ENCODE measurements at places on chromosomes 1 and 21. TPM values are rescaled to one million over a fixed set of nuclear protein-coding genes. Genes with fewer than 3 reads are reported as not detected.

The GPR37L1 gene
- total RNA-seq: 0.04 TPM

The TRIM17 gene
- not detected for total RNA-seq

The SERINC2 gene
- total RNA-seq: 51.5 TPM

The CD247 gene
- total RNA-seq: 0.17 TPM

The HFM1 gene
- not detected for total RNA-seq

The AMY2A gene
- not detected for total RNA-seq

The IPP gene
- total RNA-seq: 8.8 TPM

The SIM2 gene
- 71.2 TPM for total RNA-seq

The UBXN10 gene
- total RNA-seq: not detected

The SMG7 gene
- 25.5 TPM for total RNA-seq

The NBPF4 gene
- 0.07 TPM for total RNA-seq

The MAB21L3 gene
- total RNA-seq: 2.6 TPM

The GNG4 gene
- 0.80 TPM for total RNA-seq

The UCHL5 gene
- total RNA-seq: 31.3 TPM

The FAF1 gene
- 14.7 TPM for total RNA-seq

The CFAP126 gene
- not detected for total RNA-seq

The PPIE gene
- 53.6 TPM for total RNA-seq

- H3K27me3 ChIP-seq: peaks cover 44% of the 10 kb centered on the region
- DNase-seq: no peak
- H3K4me3 ChIP-seq: no peak overlapping the region
- no peak overlapping the region for H3K27ac ChIP-seq
- no peaks in the 10 kb centered on the region for H3K4me1 ChIP-seq
Measured at GRCh38 chr1:170274131-170274501, 128.4 kb downstream of the NTMT2 start.

- peaks cover 20% of the 10 kb centered on the region for H3K4me1 ChIP-seq
- peak within 1 kb of the TSS; percentile 72 for H3K4me3 ChIP-seq
- H3K36me3 ChIP-seq: no peaks in the 10 kb centered on the region
- no peaks in the 10 kb centered on the region for H3K27me3 ChIP-seq
- H3K27ac ChIP-seq: peak within 1 kb of the TSS; percentile 4
Measured at GRCh38 chr1:150548632-150549495, at the start of gene ADAMTSL4. Gene ADAMTSL4 (plus strand): TSS chr1:150549408. CDS start chr1:150552289, 2,881 bp downstream.

- no peak for DNase-seq
- no peak overlapping the region for H3K4me3 ChIP-seq
- no peak overlapping the region for H3K27ac ChIP-seq
- H3K36me3 ChIP-seq: no peaks in the 10 kb centered on the region
- no peaks in the 10 kb centered on the region for H3K27me3 ChIP-seq
- no peaks in the 10 kb centered on the region for H3K4me1 ChIP-seq
Measured at GRCh38 chr21:35812679-35813078, 247.6 kb downstream of the SETD4 start.

GRCh38 chr1:109712321-109712864, 342 bp downstream of the GSTM5 start:
- no peak overlapping the region for H3K27ac ChIP-seq
- H3K36me3 ChIP-seq: no peaks in the 10 kb centered on the region
- no peak for DNase-seq
- no peak overlapping the region for H3K4me3 ChIP-seq
- no peaks in the 10 kb centered on the region for H3K4me1 ChIP-seq
- H3K27me3 ChIP-seq: no peaks in the 10 kb centered on the region

DNA sequence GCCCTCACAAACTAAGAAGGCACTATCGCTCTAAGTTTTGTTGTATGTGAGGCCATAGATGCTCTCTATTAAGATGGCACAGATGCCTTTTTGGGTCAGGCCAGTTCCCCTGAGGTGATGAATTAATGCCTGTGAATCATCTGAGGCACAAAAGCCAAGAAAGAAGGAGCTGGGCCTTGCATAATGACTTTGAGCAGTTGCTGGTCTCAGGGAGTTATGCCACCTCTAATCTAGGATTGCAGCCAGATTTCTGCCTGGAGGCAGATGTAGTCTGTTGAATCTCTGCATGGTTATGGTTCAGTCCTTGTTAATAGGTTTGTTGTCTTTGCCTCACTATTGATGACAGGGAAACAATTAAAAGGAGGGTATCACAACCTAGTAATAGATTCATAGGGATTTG, 168.1 kb upstream of the CHRM3 start:
- no peak overlapping the region for H3K4me3 ChIP-seq
- H3K4me1 ChIP-seq: no peaks in the 10 kb centered on the region
- no peak overlapping the region for H3K27ac ChIP-seq
- peaks cover 4% of the 10 kb centered on the region for H3K36me3 ChIP-seq
- DNase-seq: no peak

GRCh38 chr1:33060579-33061083, 20.3 kb upstream of the AZIN2 start:
- no peak overlapping the region for H3K4me3 ChIP-seq
- peak; percentile 61 for DNase-seq
- H3K27ac ChIP-seq: no peak overlapping the region
- no peaks in the 10 kb centered on the region for H3K36me3 ChIP-seq

- no peaks in the 10 kb centered on the region for H3K36me3 ChIP-seq
- H3K27ac ChIP-seq: no peak overlapping the region
- H3K27me3 ChIP-seq: no peaks in the 10 kb centered on the region
- H3K4me1 ChIP-seq: peaks cover 22% of the 10 kb centered on the region
- peak; percentile 26 for DNase-seq
- H3K4me3 ChIP-seq: no peak overlapping the region
Measured at GRCh38 chr1:94737124-94737998, 82.8 kb upstream of the SLC44A3 start.

GRCh38 chr1:156698995-156699394, 6.4 kb downstream of the CRABP2 start:
- H3K27me3 ChIP-seq: no peaks in the 10 kb centered on the region
- no peak overlapping the region for H3K4me3 ChIP-seq
- DNase-seq: no peak
- H3K27ac ChIP-seq: no peak overlapping the region

GRCh38 chr1:3618531-3618880, 6.3 kb upstream of the TPRG1L start:
- H3K27me3 ChIP-seq: no peaks in the 10 kb centered on the region
- peaks cover 26% of the 10 kb centered on the region for H3K4me1 ChIP-seq
- no peak for DNase-seq
- H3K27ac ChIP-seq: no peak overlapping the region
- no peak overlapping the region for H3K4me3 ChIP-seq

DNA sequence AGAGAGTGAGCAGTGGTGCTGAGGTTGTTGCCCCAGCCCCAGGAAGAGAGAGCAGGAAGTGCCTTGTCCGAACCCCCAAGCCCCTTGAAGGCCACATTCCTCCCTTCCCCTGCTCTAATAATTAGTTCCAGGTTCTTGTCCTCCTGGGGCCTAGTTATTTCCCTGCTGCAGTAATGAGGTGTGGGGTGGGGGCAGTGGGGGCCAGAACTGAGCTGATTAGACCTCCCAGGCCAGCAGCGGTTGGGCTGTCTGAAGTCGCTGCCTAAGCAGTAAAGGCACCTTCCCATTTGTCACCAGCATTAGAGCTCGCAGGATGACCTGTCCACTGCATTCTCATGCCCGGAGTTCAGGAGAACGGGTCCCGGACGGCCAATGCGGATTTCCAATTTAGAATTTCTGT, 186.5 kb upstream of the CSF3R start:
- no peaks in the 10 kb centered on the region for H3K4me1 ChIP-seq
- H3K27me3 ChIP-seq: peaks cover 91% of the 10 kb centered on the region
- H3K4me3 ChIP-seq: no peak overlapping the region
- no peak for DNase-seq
- H3K27ac ChIP-seq: no peak overlapping the region

GRCh38 chr1:186740324-186740723, 60.1 kb upstream of the PTGS2 start:
- no peaks in the 10 kb centered on the region for H3K36me3 ChIP-seq
- H3K27me3 ChIP-seq: no peaks in the 10 kb centered on the region
- H3K4me3 ChIP-seq: no peak overlapping the region
- no peak for DNase-seq

GRCh38 chr1:91924146-91924545, 25.1 kb upstream of the BRDT start:
- H3K27ac ChIP-seq: no peak overlapping the region
- no peaks in the 10 kb centered on the region for H3K27me3 ChIP-seq
- no peak overlapping the region for H3K4me3 ChIP-seq
- H3K4me1 ChIP-seq: no peaks in the 10 kb centered on the region
- DNase-seq: peak; percentile 55

GRCh38 chr21:38183961-38184360, 72.8 kb upstream of the KCNJ15 start:
- no peak overlapping the region for H3K4me3 ChIP-seq
- 0 out of 2 replicates have a peak, but pooled peaks cover 4% of the 10 kb centered on the region for H3K4me1 ChIP-seq
- H3K36me3 ChIP-seq: no peaks in the 10 kb centered on the region
- DNase-seq: no peak
- H3K27me3 ChIP-seq: no peaks in the 10 kb centered on the region
- H3K27ac ChIP-seq: no peak overlapping the region

- no peaks in the 10 kb centered on the region for H3K36me3 ChIP-seq
- no peaks in the 10 kb centered on the region for H3K27me3 ChIP-seq
- H3K27ac ChIP-seq: no peak overlapping the region
- peaks cover 12% of the 10 kb centered on the region for H3K4me1 ChIP-seq
Measured at GRCh38 chr1:12136916-12137610, 29.7 kb upstream of the TNFRSF1B start.

DNA sequence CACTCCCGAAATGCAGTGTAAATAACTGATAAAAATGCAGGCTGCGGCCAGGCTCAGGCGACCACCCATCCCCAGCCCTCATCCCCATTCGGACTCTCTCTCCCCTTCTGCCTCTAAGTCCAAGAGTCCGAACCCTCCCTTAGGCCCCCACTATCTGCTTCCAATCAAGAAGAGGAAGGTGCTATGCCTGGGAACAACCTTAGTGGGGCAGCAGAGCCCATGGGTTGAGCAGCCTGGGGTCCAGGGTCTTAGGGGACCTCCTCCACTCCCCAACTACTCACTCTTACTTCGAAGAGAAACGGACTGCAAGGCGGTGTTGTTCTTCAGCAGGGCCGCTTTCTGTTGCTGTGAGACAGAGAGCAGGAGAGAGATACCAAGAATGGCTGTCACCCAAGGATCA, 12.2 kb downstream of the ARHGEF2 start:
- DNase-seq: no peak
- peaks cover 56% of the 10 kb centered on the region for H3K36me3 ChIP-seq
- no peak overlapping the region for H3K4me3 ChIP-seq
- peaks cover 27% of the 10 kb centered on the region for H3K4me1 ChIP-seq
- no peak overlapping the region for H3K27ac ChIP-seq
- no peaks in the 10 kb centered on the region for H3K27me3 ChIP-seq

- DNase-seq: no peak
- H3K27ac ChIP-seq: no peak overlapping the region
- H3K4me1 ChIP-seq: peaks cover 6% of the 10 kb centered on the region
- no peak overlapping the region for H3K4me3 ChIP-seq
- no peaks in the 10 kb centered on the region for H3K36me3 ChIP-seq
Measured at GRCh38 chr21:34609933-34610549, 4.9 kb downstream of the RCAN1 start.

DNA sequence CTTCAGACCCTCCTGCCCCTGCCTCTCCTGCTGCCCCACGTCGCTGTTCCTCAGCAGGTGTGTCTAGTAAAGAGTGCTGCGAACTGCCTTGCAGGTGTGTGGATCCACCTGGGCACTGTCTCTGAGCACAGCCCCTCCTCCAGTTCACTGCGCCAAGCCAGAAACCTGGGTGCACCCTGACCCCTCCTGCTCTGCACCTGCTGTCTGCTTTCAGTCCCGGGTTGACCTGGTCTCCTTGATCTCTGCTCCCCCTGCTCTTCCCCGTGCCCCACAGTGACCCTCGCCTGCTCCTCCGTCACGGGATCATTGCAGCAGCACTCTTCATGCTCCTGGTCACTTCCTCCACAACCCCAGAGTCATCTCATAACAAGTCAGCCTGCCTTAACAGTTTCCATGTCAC, 6.5 kb downstream of the A3GALT2 start:
- H3K4me1 ChIP-seq: peaks cover 10% of the 10 kb centered on the region
- DNase-seq: no peak
- no peaks in the 10 kb centered on the region for H3K36me3 ChIP-seq
- H3K4me3 ChIP-seq: no peak overlapping the region

DNA sequence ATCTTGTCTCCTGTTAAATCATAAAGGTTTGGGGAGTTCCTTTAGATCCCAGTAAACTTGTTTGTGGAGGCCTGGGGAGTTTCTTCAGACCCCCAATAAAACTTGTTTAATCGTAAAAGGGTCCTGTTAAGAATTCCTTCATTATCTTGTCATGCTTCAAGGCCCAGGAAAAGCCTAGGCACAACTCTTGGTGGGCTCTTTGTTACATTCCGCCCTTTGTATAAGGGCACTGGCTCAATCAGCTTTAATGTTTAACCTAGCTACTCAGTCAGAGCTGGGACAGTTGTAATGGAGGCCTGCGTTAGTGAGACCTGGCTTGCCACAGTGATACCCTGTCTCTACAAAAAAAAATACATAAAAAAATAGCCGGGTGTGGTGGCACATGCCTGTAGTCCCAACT, 77.2 kb downstream of the MPZL1 start:
- peaks cover 39% of the 10 kb centered on the region for H3K4me1 ChIP-seq
- no peak for DNase-seq
- H3K36me3 ChIP-seq: no peaks in the 10 kb centered on the region
- no peak overlapping the region for H3K4me3 ChIP-seq
- H3K27me3 ChIP-seq: no peaks in the 10 kb centered on the region

DNA sequence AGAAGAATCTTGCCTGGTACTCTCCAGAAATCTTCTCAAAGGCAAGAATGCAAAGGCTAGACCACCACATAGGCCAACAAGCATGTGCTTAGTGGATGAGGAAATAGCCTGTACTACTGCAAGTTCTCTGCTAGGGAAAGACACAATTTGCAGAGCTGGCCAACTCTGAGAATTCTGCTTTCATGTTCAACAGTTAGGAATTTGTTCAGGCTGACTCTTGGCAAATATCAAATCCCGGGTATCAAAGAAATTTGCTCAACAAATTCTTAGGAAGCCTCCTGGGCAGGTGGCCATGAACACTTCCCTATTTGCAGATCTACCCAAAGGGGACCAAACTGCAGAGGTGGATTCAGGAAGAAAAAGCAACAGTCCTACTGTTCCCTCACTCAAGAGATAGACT, 15.0 kb upstream of the H3-3A start:
- no peaks in the 10 kb centered on the region for H3K36me3 ChIP-seq
- H3K27ac ChIP-seq: no peak overlapping the region
- no peaks in the 10 kb centered on the region for H3K27me3 ChIP-seq
